Mesothelial cell of epicardium (in vitro differentiated cells): ENCODE measurements at places on chromosomes 4 and X. TPM values are rescaled to one million over a fixed set of nuclear protein-coding genes. Genes with fewer than 3 reads are reported as not detected.

- no peak for DNase-seq
Measured at GRCh38 chrX:87732133-87732532, 214.5 kb downstream of the KLHL4 start.

DNA sequence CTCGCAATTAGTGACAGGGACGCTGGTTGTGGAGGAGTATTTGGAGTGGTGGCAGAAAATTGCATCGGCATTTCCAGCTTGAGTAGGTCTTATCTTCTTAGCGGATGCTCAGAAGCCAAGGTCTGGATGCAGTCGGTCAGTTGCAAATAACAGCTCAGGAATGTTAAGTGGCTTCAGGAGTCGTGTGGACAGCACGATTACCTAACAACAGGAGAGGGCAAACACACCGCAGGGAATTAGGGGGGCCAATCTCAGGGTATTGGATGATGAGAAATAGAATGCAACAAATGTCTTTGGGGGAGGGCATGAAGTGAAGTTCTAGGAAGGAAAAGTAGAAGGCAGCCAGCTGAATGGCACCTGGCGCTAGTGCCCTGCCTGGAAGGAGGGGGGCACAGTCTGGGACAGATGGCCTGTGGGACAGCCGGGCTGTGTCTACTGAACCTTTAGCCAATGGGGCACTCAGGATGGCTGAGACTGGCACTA lies 11.8 kb downstream of the RASL11B start:
- no peak for DNase-seq

Gene SSX1
- not detected in 3 replicates for total RNA-seq

GRCh38 chrX:135112096-135112729 lies 8.1 kb downstream of the ETDB start:
- no peak for DNase-seq

DNA sequence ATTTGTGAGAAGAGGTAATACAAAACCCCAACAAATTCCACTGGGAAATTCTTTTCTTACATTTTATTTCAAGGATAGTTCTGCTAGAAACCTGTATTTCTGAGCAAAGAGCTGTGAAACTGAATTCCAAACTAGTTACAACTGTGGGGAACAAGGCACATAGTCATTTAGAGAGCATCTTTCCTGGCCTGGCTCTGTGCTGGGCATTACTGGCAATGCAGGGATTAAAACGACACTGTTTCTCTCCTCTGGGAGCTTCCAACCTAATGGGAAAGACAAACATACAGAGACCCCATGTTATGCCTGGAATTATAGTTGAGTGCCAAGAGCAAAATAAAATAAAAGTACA lies 36.5 kb downstream of the SUPT20HL1 start:
- DNase-seq = no peak

Gene DDIT4L
- total RNA-seq = 4.8 to 6.9 TPM (median 6.0 TPM) in 3 replicates

- DNase-seq = no peak
Measured at GRCh38 chr4:169650227-169650936, 30.0 kb downstream of the CLCN3 start.

GRCh38 chr4:145788755-145789154 lies 108.8 kb downstream of the C4orf51 start:
- no peak for DNase-seq

- DNase-seq = no peak
Measured at GRCh38 chrX:34586936-34587335, 70.1 kb downstream of the TMEM47 start.

DNA sequence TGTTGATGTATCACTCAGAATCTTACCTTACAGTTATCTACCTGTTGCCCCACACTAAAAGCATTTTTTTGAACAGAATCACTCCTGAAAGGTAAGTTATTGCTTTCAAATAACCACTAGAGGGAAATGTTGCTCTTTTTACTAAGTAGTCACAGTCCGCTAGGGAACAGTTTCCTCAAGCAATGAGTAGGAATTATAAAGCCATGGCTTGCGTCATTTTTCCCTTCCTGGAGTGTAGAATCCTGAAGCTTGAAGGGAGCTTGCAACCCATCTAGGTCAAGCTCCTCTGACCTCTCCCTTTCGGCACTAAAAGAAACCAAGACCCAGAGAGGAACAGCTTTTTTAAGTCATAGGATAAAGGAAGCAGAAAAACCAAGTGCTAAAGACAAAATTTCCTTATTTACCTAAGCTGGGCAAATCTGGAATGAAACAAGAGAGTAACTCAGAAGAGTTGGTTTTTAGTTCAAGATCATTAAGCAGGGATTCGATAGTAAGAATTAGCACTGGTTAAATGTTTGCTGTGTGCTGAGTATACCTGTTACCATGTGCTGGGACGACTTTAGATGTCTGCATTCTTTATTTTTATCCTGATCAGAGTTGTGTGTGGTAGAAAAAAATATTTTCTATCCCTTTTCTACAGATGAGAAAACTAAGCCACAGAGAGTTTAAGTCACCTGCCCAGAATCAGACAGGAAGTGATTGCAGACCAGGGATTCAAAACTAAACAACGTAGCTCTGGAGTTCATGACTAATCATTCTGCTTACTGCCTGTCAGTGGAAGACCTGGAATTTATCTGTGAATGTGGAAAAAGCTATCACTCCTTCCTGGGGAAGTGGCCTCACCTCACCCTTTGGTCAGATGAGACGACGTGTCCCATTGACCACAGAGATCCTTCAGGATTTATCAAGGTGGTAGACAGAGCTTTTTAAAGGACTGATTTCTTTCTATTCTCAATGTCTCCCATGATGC lies 631.5 kb downstream of the RAB28 start:
- no peak for DNase-seq

- no peak for DNase-seq
Measured at GRCh38 chr4:13313856-13314255, 170.3 kb downstream of the RAB28 start.

Gene ELF4
- total RNA-seq = 21.0 to 22.9 TPM (median 22.2 TPM) in 3 replicates

Gene TNIP2
- total RNA-seq = 23.8 to 25.9 TPM (median 25.0 TPM) in 3 replicates

Gene EMCN
- 2.0 to 4.3 TPM (median 3.0 TPM) in 3 replicates for total RNA-seq

- no peak for DNase-seq
Measured at GRCh38 chrX:28582511-28582910, 4.7 kb upstream of the IL1RAPL1 start.

Gene GYG2
- total RNA-seq = 60.8 to 68.1 TPM (median 62.8 TPM) in 3 replicates

GRCh38 chr4:6893449-6894085 lies 16.1 kb upstream of the TBC1D14 start:
- DNase-seq = no peak

GRCh38 chrX:790041-790506 lies 159.5 kb downstream of the SHOX start:
- DNase-seq = no peak

GRCh38 chr4:139558235-139559088 lies 2.4 kb upstream of the SETD7 start:
- no peak for DNase-seq

- no peak for DNase-seq
Measured at GRCh38 chr4:85833302-85833701, 358.4 kb downstream of the ARHGAP24 start.

DNA sequence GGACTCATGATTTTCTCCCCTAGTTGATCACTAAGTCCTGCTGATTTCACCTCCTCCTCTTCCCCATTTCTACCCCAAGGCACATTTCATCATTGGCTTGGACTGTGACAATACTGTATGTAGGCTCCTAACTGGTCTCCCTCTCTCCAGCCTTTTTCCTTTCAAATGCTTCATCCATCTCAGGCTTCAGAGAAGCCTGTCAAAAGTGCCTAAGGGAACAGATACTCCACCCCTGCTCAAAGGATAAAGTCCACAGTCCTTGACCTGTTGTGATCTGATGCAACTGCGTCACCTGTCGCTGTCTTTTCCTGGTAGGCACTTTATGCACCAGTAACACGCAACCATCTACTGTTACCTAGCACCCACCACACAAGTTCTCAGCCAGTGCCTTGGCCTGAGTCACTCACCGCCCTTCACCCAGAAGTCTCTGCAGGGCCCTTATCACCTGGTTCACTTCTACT lies 12.8 kb downstream of the SCARB2 start:
- DNase-seq = no peak

Gene NWD2
- total RNA-seq = 0.02 TPM in 2 of 3 replicates, not detected in the other

DNA sequence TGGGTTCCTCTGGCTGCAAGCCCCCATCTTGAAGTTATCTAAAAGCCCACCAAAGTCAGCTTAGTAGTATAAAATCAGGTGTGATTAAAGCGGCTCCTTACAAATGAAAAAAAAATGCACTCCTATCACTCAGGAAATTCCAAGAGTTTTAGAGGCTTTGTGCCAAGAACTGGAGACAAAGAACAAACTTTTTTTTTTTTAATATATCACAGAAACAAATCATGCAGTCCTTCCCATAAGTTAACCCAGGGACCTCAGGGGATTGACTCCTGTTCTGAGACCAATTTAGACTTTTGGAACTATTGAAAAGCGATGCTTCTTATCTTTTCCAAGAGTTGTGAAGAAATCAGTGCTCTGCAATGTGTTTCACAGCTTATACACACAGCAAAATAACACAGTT lies 53.6 kb downstream of the HHIP start:
- DNase-seq = no peak

Gene ATOH1
- not detected in 3 replicates for total RNA-seq
